ENCODE measurements at places on chromosomes 7 and 10.

DNA sequence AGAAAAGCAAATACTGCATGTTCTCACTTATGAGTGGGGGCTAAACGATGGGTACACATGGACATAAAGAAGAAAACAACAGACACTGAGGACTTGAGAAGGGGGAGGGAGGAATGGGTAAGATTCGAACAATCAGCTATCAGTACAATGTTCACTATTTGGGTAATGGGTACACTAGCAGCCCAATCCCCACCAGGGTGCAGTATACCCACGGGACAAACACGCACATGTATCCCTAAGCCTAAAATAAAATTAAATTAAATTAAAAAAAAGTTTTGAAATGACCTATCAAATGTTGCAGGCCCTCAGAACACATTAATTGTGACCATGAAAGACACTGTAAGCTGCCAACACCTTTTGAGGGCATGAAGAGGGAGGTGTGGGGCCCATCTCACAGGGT, 316.0 kb downstream of the WDR37 start:
- no peak for DNase-seq

DNA sequence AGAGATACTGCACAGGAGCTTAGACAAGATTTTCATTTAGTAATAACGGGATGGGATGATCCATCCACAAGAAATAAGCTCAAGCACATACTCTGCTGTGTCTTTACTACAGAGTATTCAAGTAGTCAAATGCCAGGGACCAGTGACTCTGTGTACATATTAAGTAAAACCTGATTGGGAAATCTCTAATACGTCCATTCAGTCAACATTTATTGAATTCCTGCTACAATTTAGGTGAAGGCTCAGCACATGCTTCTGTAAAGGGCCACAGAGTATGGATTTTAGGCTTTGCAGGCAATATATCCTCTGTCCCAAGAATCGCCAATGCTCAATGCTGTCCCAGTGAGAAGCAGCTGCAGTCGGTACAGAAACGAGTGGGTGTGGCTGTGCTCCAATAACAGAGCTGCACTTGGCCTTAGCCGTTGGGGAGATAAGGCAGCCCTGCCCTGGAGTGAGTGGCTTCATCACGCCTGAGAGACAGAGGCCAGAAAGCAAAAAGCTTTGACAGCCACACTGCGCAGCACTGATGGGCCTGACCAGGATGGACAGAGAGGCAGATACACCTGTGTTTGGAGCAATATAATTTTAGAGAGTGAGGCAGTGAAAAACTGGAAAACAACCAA, 186.8 kb downstream of the PARD3 start:
- no peak for DNase-seq

GRCh38 chr7:151045262-151045661, 3.1 kb upstream of the ASIC3 start:
- DNase-seq, result no peak

GRCh38 chr10:81920213-81920829, 45.3 kb downstream of the NRG3 start:
- DNase-seq, result no peak

DNA sequence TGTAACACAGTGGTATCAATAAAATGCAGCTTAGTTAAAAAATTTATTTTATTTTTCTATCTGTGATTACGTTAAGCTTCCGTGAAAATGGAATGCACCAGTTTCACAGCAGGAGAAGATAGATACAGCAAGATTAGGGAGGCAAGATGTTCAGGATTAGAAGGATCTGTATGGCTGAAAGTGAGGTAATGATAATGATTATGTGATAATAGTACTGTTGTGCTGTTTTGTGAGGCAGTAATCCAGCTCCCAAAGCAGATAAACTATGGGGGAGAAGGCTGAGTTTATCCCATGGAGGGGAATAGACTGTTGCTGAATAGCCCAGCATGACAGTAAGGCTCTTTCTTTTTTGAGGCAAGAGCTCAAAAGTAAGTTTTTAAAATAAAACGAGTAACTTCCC, 216.1 kb upstream of the PRPS1L1 start:
- no peak for DNase-seq

GRCh38 chr10:34816501-34817002, 1.5 kb upstream of the PARD3 start:
- no peak for DNase-seq
